ENCODE measurements at places on chromosomes 7 and 10. TPM values are rescaled to one million over a fixed set of nuclear protein-coding genes. Genes with fewer than 3 reads are reported as not detected.

- peaks cover 21% of the 10 kb centered on the region for H3K27me3 ChIP-seq
- no peak overlapping the region for H3K27ac ChIP-seq
- no peak overlapping the region for H3K4me3 ChIP-seq
- H3K36me3 ChIP-seq: no peaks in the 10 kb centered on the region
These were observed 50.4 kb upstream of the ZNF365 start for GRCh38 chr10:62323751-62324150.

Gene NRBF2
- 24.1 TPM for total RNA-seq

Gene PDK4
- 1.2 TPM for total RNA-seq

DNA sequence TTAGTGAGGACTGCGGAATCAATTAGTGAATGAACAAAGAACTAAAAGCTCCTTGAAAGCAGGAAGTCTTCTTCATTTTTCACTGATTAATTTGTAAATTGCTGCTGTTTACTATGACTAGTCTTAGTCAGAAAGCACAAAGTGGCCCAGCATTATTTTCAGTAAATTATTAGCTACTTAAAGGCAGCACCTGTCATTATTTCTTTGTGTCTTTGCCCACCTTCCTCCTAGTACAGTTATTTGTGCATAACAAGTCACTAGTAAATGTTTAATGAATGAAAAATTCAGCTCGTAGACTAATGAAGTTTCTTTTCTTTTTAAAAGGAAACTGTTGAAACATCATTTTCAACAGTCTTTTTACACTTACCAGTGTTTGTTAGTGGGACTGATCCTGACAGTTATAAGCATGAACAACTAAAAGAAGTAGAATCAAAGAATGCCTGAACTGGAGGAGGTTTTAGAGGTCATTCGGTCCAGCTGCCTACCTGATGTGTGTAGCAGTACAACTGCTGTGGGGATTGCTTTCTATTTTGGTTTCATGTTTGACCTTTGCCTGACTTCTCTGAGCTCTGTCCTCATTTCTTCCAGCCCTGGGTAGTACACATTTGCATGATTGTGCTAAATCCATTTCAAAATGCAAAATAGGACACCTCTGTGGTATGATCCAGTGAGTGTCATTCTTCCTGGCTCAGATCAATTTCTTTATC is 140.0 kb upstream of the PHYHIPL start:
- H3K36me3 ChIP-seq: no peaks in the 10 kb centered on the region
- H3K27ac ChIP-seq: no peak overlapping the region
- DNase-seq: no peak
- no peak overlapping the region for H3K4me3 ChIP-seq
- H3K27me3 ChIP-seq: no peaks in the 10 kb centered on the region

Gene SEMA3D
- total RNA-seq: not detected

- peak overlapping the region; percentile 2 for H3K27ac ChIP-seq
These were observed 145.1 kb upstream of the TMEM106B start for GRCh38 chr7:12066004-12066403.

DNA sequence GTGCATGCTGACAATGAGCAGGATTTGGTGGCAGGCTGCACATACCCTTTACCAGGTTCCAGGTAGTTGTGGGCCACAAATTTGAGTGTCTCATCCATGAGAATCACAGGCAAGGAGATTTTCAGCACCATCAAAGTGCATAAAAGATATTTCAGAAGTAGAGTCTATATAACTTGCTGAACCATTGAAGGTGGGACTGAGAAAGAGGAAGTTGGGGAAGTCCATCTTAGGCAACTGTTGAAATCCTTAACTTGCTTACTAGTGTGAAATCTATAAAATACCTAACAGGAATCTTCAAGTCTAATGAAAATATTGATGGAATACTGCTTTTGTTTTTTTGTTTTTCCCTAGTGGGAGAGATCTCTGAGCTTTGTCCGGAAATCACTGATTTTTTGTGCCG is 325.1 kb upstream of the PLXDC2 start:
- H3K4me1 ChIP-seq: peaks cover 7% of the 10 kb centered on the region
- H3K36me3 ChIP-seq: no peaks in the 10 kb centered on the region
- no peak overlapping the region for H3K4me3 ChIP-seq
- H3K27ac ChIP-seq: no peak overlapping the region
- no peaks in the 10 kb centered on the region for H3K27me3 ChIP-seq
- DNase-seq: no peak

DNA sequence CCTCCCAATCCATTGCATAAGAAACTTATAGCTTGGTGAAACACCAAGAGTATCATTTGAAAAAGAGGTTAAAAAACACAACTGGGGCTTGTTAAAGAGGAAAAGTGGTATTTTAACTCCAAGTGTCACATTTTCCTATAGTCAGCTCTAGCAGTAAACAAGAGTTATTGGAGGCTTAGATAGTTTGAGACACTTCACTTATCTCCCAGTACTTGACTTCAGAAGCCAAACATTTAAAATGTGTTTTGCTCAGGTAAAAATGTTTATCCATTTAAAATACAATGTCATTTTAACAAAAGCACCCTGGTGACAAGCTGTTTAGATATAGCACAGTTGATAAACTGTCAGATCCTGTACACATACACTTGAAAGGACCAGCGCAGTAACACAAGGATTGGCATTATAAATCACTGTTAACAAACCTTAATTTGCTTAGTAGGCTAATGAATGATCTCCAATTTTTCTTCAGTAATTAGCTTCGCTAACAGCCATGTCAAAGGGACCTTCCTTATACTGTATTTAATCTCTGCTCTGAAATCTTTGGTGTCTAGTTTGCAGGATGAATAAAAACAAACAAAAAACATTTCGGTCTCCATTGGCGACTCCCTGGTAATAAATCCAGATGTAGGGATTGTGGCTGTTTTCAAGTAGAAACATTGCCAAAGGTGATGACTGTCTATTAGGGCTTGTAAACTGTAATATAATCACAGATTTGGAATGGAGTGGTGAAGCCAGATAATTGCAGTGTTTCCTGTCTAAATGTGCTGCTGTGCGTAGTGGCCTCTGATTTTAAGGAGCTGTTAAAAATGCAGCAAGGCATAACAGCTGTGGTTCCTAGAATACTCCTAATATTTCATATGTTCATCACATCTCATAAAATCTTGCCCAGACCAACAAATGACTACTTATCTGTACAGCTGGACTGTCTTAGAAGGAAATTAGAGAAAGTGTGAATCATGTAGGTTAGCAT is 545.1 kb downstream of the AUTS2 start:
- H3K27me3 ChIP-seq: peaks cover 7% of the 10 kb centered on the region
- no peak overlapping the region for H3K27ac ChIP-seq
- H3K36me3 ChIP-seq: no peaks in the 10 kb centered on the region
- DNase-seq: no peak

- peaks cover 15% of the 10 kb centered on the region for H3K27me3 ChIP-seq
- no peak overlapping the region for H3K27ac ChIP-seq
- no peak for DNase-seq
- H3K4me3 ChIP-seq: no peak overlapping the region
- H3K4me1 ChIP-seq: peaks cover 2% of the 10 kb centered on the region
These were observed 140.9 kb downstream of the AUTS2 start for GRCh38 chr7:69739190-69739589.

Gene MMRN2
- not detected for total RNA-seq

- DNase-seq: no peak
- H3K4me3 ChIP-seq: no peak overlapping the region
- H3K4me1 ChIP-seq: peaks cover 18% of the 10 kb centered on the region
- H3K36me3 ChIP-seq: no peaks in the 10 kb centered on the region
- H3K27ac ChIP-seq: no peak overlapping the region
These were observed 153.2 kb upstream of the ADO start for GRCh38 chr10:62651341-62651740.

DNA sequence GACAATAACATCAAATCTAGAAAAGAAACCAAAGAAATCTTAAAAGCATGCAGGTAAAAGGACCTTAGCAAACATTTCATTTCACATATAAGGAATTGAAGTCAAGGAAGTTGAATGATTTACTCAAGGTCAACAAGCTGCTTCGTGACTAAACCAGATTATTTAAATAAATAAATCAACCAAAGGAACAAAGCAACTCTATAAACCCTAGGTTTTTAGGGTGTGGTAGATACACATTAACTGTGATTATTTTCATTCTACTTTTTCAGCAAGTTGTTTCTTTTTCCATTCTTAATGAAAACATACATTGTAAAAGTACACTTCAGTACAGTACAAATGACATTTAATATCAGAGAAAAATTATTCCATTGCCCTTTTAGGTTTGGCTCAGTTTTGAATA is 382.0 kb upstream of the STEAP1 start:
- no peak overlapping the region for H3K27ac ChIP-seq
- H3K36me3 ChIP-seq: no peaks in the 10 kb centered on the region
- H3K4me3 ChIP-seq: no peak overlapping the region
- H3K27me3 ChIP-seq: no peaks in the 10 kb centered on the region
- H3K4me1 ChIP-seq: no peaks in the 10 kb centered on the region

- peak; percentile 26 for DNase-seq
- H3K4me1 ChIP-seq: peaks cover 3% of the 10 kb centered on the region
- no peaks in the 10 kb centered on the region for H3K36me3 ChIP-seq
- no peak overlapping the region for H3K27ac ChIP-seq
- no peak overlapping the region for H3K4me3 ChIP-seq
- H3K27me3 ChIP-seq: peaks cover 2% of the 10 kb centered on the region
These were observed 106.3 kb downstream of the INPP5A start for GRCh38 chr10:132643709-132644526.

- H3K27ac ChIP-seq: peak overlapping the region; percentile 87
- DNase-seq: no peak
- H3K4me3 ChIP-seq: peak overlapping the region; percentile 57
- peaks cover 45% of the 10 kb centered on the region for H3K4me1 ChIP-seq
These were observed 167.0 kb downstream of the SFMBT2 start for GRCh38 chr10:7243873-7244272.

DNA sequence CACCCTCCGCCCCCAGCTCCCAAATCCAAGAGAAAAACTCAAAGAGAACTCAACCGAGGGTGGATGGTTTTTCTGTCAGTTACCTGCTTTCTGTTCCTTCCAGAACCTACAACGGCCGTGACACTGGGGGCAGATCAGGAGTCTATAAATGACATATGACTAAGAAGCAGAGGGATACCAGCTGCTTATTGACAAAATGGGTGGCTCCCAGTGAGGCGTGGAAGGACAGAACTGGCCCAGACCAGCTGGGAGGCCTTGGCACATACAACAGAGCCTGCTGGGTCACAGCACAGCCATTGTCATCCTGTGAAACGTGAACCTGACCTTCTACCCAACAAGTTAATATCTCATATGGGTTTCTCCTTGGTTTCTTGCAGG is 84.3 kb upstream of the ADRB1 start:
- no peak overlapping the region for H3K27ac ChIP-seq
- peaks cover 17% of the 10 kb centered on the region for H3K27me3 ChIP-seq
- H3K36me3 ChIP-seq: peaks cover 8% of the 10 kb centered on the region
- DNase-seq: no peak

GRCh38 chr7:4798706-4799235 is 23.3 kb downstream of the AP5Z1 start:
- no peaks in the 10 kb centered on the region for H3K27me3 ChIP-seq
- peaks cover 8% of the 10 kb centered on the region for H3K4me1 ChIP-seq
- no peak overlapping the region for H3K4me3 ChIP-seq
- H3K36me3 ChIP-seq: peaks cover 5% of the 10 kb centered on the region
- no peak for DNase-seq

- no peak overlapping the region for H3K4me3 ChIP-seq
- no peaks in the 10 kb centered on the region for H3K27me3 ChIP-seq
- no peak overlapping the region for H3K27ac ChIP-seq
- no peaks in the 10 kb centered on the region for H3K4me1 ChIP-seq
These were observed 61.3 kb downstream of the ABCB4 start for GRCh38 chr7:87413951-87414793.

GRCh38 chr7:140214075-140214684 is 37.4 kb upstream of the KDM7A start:
- H3K4me1 ChIP-seq: peaks cover 33% of the 10 kb centered on the region
- peaks cover 4% of the 10 kb centered on the region for H3K36me3 ChIP-seq
- H3K27me3 ChIP-seq: peaks cover 2% of the 10 kb centered on the region

Gene LIPJ
- total RNA-seq: not detected

DNA sequence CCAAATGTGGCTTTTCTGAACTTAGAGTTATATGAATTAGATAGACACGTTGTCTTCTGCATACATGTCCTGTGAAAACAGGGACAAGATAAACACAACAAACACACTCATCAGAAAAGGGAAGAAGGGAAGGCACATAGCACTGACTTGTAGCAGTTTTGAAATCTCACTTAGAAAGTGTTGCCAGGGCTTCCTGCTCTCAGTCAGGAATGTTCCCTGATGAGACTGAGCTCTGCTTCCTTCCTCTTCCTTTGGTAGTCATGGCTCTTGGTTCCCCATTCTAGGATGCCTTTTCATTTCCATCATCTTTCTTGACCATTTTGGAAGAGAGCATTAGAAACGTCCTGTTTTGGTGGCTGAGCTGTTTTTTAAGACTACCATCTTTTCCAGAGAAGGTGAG is 233.8 kb upstream of the LYZL1 start:
- H3K4me1 ChIP-seq: no peaks in the 10 kb centered on the region
- H3K27ac ChIP-seq: no peak overlapping the region
- no peak overlapping the region for H3K4me3 ChIP-seq

- peaks cover 25% of the 10 kb centered on the region for H3K36me3 ChIP-seq
- no peak overlapping the region for H3K4me3 ChIP-seq
- DNase-seq: no peak
- H3K4me1 ChIP-seq: peaks cover 5% of the 10 kb centered on the region
- H3K27me3 ChIP-seq: no peaks in the 10 kb centered on the region
These were observed 39.1 kb downstream of the NHLRC2 start for GRCh38 chr10:113893570-113893969.

GRCh38 chr10:120514035-120514620 is 57.1 kb downstream of the PLPP4 start:
- H3K27ac ChIP-seq: no peak overlapping the region
- H3K27me3 ChIP-seq: no peaks in the 10 kb centered on the region
- peak; percentile 45 for DNase-seq
- no peaks in the 10 kb centered on the region for H3K4me1 ChIP-seq
- H3K4me3 ChIP-seq: no peak overlapping the region

GRCh38 chr7:71325151-71325550 is 193.2 kb downstream of the GALNT17 start:
- H3K27ac ChIP-seq: no peak overlapping the region
- no peak overlapping the region for H3K4me3 ChIP-seq
- H3K4me1 ChIP-seq: no peaks in the 10 kb centered on the region
- DNase-seq: no peak

Gene GPR26
- total RNA-seq: not detected

DNA sequence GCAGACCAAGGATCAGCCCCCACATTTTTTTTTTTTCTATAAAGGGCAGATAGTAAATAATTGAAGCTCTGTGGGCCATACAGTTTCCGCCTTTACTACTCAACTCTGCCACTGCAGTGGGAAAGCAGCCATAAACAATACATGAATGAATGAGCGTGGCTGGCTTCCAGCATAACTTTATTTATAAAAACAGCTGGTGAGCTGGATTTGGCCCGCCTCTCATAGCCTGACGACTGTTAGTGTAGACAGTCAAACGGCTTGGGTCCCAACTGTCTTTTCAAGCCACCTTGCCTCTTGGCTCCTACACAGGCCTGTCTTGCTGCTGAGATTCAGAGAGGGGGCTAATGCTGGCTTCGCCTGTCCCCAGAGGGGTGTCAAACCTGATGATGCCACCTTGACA is 169.8 kb upstream of the GPR26 start:
- DNase-seq: no peak
- peaks cover 9% of the 10 kb centered on the region for H3K27me3 ChIP-seq
- no peaks in the 10 kb centered on the region for H3K4me1 ChIP-seq
- no peak overlapping the region for H3K4me3 ChIP-seq
- H3K36me3 ChIP-seq: no peaks in the 10 kb centered on the region

Data from activated naive CD8-positive, alpha-beta T cell treated with anti-CD3 and anti-CD28 coated beads, Interleukin-2, amount 10 ng/mL, durations not matched to agents 7 days and 5 days (primary cell).